T follicular helper cell (primary cell): ENCODE measurements at places on chromosomes 2 and 18.

DNA sequence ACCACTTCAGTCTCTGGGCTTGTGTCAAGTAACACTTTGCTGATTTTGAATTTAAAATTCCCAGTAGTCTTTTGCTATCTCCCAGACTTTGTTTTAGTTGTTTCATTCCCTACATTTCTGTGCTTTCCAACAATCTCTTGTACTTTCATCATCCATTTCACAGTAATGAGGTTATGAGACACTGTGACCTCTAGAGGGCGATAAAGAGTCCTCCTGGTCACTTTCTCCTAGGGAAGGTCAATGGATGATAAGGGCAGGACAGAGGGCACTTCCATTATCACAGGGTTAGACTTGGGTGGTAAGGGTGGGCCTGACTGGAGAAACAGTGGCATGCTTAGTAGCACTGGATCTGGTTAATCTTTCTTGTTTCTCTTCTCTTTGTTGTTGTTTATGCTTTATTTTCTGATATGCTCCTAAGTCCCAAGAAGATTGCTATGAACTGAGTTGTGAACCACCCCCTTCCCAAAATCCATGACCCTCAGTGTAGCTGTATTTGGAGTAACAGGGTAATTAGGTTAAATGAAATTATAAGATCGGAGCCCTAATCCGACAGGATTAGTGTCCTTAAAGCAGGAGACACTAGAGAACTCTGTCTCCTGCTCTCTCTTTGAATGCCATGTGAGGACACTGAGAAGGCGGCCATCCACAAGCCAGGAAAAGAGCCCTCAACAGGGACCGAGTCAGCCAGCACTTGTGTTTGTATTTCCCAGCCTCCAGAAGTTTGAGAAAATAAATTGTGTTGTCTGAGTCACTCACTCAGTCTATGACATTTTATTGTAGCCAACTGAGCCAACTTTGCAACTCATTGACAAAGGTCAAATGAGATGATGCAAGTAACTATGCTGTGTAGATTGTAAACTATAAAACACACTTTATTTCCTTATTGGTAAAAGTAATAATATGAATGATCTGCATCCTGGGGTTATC lies 779.2 kb downstream of the CNTNAP5 start:
- no peak for DNase-seq

GRCh38 chr2:37809931-37810570 lies 115.0 kb upstream of the RMDN2 start:
- no peak for DNase-seq

DNA sequence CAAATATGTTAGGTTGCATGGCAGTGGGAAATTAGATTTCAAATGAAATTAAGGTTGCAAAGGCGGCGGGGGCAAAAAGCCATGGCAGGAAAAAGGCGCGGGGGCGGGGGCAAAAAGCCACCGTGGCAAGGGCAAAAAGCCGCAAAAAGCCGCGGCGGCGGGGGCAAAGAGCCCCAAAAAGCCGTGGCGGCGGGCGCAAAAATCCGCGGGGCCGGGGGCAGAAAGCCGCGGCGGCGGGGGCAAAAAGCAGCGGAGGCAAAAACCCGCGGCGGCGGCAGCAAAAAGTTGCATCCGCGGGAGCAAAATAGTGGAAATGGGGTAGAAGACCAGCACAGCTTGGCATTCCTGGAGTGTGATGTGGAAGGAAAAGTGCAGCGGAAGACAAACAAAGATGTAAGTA lies 417.1 kb downstream of the ANKRD30B start:
- DNase-seq: no peak

- no peak for DNase-seq
Observed at GRCh38 chr2:143481733-143482132, 352.5 kb downstream of the ARHGAP15 start.

DNA sequence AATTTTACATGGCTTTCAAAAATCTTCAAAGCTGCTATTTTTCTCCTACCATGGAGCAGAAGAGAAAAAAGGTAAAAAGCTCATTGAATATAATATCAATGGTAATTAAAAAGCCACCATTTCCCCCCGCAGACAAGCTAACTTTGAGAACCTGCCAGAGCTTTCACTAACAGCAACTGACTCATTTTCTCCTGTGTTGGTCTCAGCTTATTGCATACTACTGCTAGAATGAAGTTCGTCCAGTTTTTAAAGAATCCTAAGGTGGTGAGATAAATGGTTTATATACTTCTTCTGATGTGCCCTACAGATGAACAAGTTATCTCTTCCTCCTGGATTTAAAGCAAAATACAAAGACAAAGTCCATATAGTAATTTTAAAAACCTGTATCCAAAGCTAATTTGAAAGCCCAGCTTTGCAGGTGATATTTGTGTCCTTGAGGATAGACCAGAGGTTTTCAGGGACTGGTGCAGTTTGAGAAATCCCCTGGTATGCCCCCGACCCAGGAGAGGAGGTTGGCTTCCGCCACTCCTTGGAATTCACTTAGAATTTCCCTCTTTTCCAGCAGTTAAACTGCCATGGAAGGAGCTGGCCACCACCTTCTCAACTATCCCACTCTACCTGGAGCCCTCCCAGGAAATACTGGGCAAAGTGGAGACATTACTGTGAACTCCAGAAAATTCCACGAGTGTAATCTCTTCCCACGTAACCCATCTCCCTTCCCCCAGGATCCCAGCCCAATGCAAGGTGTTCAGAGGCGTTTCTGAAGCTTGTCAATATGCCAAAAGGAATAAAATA lies 17.5 kb downstream of the YPEL5 start:
- DNase-seq: no peak

DNA sequence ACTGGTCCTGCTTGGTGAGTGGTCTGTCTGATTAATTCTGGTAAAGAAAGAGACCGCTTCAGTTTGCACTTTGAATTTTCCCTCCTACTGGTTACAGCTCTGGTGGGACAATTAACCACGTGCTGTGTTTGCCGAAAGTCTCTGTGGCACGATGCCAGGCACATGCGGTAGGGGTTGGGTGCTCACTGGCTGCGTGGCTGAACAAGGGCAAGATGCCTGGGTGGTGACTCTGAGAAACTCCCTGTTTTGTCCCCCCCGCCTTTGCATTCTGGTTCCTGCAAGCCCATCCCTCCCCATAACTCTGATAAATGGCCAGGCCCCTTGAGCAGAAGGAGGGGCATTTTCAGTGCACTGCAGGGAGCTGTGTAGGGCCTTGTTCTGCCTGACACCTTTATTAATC lies 206.1 kb downstream of the TFCP2L1 start:
- DNase-seq: no peak

GRCh38 chr2:226777611-226778010 lies 22.0 kb downstream of the IRS1 start:
- DNase-seq: no peak

DNA sequence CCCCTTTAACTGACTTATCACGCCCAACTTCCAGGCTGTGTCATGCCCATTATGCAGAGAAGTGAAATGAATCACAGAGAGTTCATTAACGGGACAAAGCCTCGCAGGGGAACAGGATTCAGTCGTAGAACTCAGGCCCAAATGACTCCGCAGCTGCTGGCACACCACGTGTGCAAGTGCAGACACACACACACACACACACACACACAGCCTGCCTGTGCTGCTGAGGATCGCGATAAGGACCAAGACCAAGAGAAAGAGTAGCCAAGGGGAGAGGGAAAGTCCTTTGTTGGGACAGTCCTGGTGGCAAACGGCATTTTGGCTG lies 90.0 kb upstream of the TAF1B start:
- no peak for DNase-seq

DNA sequence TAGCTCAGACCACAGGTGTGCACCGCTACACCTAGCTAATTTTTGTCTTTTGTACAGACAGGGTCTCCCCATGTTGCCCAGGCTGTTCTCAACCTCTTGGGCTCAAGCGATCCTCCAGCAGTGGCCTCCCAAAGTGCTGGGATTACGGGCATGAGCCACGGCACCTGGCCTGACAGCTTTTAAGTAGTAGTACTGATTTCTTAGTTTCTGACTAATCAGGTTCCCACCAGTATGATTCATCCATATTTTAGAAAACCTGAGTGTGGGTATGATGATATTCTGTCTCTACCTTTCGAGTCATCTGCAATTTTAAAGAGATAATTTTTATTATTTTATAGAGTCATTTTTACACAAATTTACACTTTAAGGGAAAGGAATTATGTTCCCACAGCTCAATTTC lies 46.4 kb upstream of the GULP1 start:
- DNase-seq: no peak

DNA sequence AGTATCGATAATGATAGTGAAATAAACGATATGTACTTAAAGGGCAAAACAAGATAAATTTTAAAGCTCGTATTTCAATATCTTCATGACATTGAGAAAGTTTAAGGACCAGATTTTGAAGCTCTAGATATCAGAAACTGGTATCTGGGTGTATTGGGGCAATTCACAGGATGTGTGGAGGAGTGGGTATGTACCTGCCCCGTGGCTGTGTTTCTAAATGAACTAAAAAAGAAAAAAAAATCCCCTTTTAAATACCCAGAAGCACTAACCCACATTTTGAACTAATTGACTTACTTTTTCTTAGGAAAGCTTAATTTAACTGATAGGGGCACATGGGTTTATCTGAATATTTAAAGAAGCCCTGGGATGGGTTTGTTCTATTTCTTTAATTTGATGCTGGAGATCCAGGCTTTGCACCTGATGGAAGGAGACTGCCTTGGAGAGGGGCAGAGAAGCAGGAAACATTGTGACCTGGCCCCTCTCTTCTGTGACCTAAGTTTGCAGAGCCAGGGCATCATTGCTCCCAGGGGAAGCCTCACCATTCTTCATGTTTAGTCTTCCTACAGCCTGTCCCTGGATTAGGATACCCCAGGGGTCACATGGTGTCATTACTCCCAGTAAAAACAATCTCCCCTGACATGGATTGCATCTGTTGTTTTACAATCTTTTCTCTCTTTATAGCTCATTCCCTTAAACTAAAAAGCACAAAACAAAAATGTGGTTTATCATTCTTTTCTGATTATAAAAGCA lies 7.6 kb upstream of the KCTD1 start:
- DNase-seq: no peak

DNA sequence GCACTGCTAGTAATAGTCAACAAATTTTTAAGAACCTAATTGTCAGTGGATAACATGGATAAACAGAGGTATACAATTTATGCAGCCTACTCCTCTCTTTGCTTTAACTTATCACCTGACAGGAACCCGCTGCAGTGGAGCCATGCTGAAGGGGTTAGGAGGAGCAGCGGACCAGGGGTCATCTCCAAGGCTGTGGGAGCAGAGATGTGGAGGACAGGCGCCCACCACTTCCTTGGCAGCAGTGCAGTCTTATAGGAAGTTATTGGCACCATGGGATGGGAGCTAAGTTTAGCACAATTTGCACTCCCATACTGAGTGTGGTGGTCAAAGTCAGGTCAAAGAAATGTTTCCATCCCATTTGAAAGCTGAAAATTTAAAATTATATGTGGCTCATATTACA lies 35.6 kb downstream of the HDLBP start:
- DNase-seq: no peak

DNA sequence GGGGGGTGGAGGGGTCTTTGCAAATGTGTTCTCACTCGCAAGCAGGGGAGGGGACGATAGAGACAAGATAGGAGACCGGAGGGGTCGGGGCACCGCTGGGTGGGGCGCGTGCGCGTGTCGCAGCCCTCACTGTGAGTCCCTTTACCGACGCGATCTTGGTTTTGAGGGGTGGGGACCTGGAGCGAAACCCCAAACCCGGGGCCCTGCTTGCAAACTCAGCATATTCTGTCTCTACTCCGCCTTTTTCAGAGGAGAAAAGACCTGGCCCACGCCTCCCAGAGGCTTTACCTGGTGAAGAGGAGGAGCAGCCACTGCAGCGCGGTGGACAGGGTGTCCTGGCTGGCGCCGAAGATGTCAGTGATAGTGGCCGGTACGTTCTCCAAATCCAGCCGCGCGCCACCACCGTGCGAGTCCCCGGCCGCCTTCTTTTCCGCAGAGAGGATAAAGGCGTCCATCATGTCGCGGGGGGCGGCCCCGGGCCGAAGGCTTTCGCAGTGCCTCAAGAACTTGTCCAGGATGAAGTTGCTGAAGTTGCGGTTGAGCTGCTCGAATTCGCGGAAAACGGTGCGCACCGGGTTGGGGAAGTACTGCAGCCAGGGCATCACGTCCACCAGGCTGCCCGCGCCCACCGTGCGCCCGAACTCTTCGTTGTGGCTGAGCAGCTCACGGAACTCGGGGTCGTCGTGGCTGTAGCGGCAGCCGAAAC lies 1.7 kb downstream of the CYP1B1 start:
- DNase-seq: no peak

DNA sequence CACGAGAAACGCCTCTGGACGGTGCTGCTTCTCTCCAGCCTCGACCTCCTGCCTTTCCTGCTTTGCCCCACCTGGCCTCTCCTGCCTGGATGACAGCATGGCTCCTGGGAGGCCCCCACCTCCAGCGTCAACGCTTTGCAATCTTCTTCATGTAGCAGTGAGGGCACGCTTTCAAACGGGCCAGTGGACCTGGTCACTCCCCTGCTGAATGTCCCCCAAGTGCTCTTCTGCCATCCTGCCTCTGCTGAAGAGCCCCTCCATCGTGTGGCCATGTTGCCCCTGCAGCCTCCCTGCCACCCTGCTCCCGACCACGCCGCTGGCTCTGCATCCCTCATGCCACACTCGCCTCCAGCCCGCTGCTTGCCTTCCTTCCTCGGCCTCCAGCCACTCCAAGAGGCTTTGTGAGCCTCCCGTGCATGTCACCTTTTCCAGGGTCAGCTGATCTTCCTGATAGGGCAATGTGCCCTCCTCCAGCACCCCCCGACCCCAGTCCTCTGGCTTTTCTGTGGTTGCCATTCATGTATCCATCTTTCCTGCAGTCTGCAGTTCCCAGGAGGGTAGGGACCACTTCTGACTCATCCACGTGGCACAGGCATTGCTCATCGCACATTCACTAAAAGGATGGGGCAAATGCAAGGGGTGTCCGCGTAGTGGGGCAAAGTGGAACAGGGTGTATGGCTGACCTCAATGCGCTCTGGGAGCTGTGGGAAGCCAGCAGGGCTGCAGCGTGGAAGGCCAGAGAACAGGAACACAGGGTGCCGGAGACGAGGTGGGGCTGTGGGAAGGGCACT lies 268.8 kb downstream of the TWIST2 start:
- DNase-seq: no peak

DNA sequence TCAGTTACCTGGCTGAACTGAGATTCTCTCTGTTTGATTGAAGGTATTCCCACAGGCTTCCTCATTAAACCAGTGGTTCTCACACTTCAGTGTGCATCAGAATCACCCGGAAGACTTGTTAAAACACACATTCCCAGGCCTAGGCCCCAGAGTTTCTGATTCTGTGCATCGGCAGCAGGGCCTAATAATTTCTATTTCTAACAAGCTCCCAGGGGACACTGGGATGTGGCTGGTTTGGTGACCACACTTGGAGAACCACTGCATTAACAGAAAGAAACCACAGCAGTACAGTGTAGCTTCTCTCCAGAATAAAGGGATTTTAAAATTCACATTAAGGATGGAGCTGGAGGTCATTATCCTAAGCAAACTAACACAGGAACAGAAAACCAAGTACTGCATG lies 6.5 kb downstream of the MRO start:
- no peak for DNase-seq

DNA sequence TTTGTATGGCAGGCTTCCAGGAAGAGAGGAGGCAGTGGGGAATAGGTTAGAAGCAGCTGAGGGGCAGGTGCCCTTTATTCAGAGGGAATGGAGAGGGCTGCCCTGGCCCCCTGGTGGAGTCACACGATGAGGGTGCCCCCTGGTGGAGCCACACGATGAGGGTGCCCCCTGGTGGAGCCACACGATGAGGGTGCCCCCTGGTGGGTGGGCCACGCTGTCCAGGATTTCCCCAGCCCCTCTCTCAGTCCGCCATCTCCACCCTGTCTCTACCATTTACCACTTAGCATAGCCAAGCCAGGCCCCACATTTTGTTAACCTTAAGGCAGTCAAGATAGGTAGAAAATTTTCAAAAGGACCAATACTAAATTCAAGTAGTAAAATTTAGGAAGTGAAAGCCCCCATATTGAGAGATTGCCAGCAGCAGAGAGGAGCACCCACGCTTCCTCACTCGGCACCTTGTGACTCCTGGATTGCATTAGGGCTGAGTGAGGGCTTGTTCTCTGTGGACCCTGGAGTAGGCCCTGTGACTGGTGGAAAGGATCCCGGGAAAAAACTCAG lies 10.4 kb upstream of the FAM228A start:
- peak; percentile 8 for DNase-seq
